ENCODE measurements at places on chromosomes 1 and 21.

DNA sequence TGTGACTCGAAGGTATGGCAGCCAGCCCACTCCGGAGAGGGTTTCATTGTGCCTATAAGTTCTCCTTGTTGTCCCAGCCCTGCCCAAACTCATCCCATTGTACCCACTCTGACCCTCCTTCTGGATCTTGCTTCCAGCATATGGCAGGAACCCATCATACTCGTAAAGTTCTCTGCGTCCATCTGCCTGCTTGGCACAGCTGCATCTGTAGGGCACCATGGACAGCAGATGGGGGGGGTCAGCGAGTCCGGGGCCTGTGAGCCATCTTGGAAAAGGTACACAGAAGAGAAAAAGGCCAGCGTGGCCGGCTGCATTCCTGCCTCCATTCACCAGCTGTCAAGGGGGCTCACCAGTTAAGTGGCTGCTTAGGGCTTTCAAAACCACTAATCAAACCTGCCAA lies 94.9 kb upstream of the IGSF21 start:
- no peak overlapping the region for H3K27ac ChIP-seq
- no peak for DNase-seq
- no peak overlapping the region for H3K4me3 ChIP-seq
- peaks cover 50% of the 10 kb centered on the region for H3K27me3 ChIP-seq

DNA sequence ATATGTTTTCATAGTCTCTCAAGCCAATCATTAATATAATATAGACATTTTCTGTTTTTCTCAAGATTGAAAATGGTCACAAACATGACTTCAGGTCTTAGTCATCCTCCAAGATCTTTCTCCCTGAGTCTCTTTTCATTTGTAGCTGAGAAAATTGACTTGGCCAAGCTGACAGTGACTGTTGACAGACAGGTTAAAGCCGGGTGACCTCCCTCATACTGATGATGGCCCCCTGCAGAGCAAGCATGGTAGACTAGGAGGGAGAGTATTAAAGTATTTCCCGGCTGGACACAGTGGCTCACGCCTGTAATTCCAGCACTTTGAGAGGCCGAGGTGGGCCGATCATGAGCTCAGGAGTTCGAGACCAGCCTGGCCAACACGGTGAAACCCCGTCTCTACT lies 6.8 kb upstream of the KIAA1614 start:
- DNase-seq, result no peak
- H3K36me3 ChIP-seq, result no peaks in the 10 kb centered on the region
- H3K4me3 ChIP-seq, result no peak overlapping the region
- no peaks in the 10 kb centered on the region for H3K4me1 ChIP-seq

- no peak overlapping the region for H3K27ac ChIP-seq
- H3K27me3 ChIP-seq, result no peaks in the 10 kb centered on the region
- DNase-seq, result no peak
- H3K36me3 ChIP-seq, result no peaks in the 10 kb centered on the region
- H3K4me1 ChIP-seq, result peaks cover 8% of the 10 kb centered on the region
- no peak overlapping the region for H3K4me3 ChIP-seq
Measured at GRCh38 chr1:9061252-9061960, 8.0 kb downstream of the SLC2A5 start.

- DNase-seq, result no peak
- H3K27ac ChIP-seq, result no peak overlapping the region
- H3K4me3 ChIP-seq, result no peak overlapping the region
- H3K4me1 ChIP-seq, result no peaks in the 10 kb centered on the region
- no peaks in the 10 kb centered on the region for H3K27me3 ChIP-seq
Measured at GRCh38 chr1:193614817-193615216, 428.4 kb upstream of the B3GALT2 start.

DNA sequence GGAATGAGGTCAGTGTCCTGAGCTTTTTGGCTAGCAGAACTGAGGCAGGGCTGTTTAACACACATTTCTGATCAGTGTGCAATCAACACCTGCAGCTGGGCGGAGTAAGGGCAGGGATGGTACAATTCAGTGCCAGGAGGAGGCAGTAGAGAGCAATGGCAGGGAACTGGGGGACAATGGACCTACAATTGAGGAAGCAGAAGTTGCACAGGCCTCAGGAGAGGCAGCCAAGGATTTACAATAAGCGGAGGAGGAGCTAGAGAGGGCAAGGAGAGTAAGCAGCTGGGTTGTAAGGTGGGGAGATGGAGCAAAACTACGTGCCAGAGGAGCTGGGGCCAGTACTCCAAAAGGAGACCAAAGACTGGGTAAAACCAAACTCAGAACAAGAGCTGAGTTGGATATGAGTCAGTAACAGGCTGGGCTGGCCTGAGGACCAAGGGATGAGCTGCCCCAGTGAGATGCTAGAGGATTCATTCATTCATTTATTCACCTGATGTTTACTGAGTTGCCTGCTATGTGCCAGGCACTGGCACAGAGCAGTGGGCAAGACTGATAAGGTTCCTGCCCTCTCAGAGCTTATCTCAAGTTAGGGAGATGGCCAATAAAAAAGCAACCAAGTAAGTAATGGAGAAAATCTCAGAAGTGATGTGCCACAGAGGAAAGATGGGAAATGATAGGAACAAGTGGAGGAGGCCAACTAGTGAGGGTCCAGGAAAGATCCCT lies 10.4 kb upstream of the GALE start:
- peak; percentile 85 for DNase-seq
- peak overlapping the region; percentile 74 for H3K27ac ChIP-seq
- H3K27me3 ChIP-seq, result no peaks in the 10 kb centered on the region
- peaks cover 5% of the 10 kb centered on the region for H3K4me1 ChIP-seq
- H3K36me3 ChIP-seq, result no peaks in the 10 kb centered on the region

DNA sequence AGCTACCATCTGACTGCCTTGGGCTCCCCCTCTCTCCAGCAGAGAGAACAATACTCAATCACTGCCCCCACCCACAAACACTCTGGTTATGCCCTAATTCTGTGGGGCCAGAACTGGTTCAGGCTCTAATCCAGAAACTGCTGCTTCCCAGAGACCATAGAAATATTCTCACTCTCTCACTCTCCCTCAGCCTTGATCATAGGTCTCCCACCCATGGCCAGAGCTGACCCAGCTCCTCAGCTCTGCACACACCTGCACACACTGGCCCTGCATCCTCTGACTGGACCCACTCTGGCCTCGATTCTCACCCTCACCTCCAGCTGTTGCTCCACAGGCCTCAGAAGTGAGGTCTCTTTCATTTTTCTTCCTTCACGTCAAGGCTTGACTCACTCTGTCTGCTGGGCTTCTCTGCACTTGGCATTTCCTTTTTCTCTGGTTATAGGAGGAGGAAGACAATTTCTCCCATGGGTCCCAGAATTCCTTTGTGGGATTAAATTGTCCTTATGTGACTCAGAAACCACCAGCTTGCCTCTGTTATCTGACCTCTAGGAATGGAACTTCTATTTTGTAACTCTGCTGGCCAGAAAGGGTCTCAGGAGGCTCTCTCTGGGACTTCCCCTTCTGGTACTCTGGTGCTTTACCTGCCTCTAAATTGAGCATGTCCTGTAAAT lies 15.6 kb upstream of the ZMYM6 start:
- no peak for DNase-seq
- no peaks in the 10 kb centered on the region for H3K27me3 ChIP-seq
- H3K27ac ChIP-seq, result no peak overlapping the region
- no peak overlapping the region for H3K4me3 ChIP-seq
- no peaks in the 10 kb centered on the region for H3K36me3 ChIP-seq
- H3K4me1 ChIP-seq, result no peaks in the 10 kb centered on the region

Measured in transverse colon (tissue), 4 donors.